Dermis blood vessel endothelial cell (primary cell): ENCODE measurements at places on chromosomes 1 and 21. TPM values are rescaled to one million over a fixed set of nuclear protein-coding genes. Genes with fewer than 3 reads are reported as not detected.

The CTNNBIP1 gene
- 57.5 and 90.9 TPM in 2 replicates for total RNA-seq

The FMOD gene
- total RNA-seq = 11.4 and 21.2 TPM in 2 replicates

The TSHB gene
- total RNA-seq = not detected in 2 replicates

The CA14 gene
- not detected in 2 replicates for total RNA-seq

The ATP6V1G3 gene
- total RNA-seq = 0.47 and 1.2 TPM in 2 replicates

The THEM5 gene
- total RNA-seq = 0.17 TPM in 1 of 2 replicates, not detected in the other

DNA sequence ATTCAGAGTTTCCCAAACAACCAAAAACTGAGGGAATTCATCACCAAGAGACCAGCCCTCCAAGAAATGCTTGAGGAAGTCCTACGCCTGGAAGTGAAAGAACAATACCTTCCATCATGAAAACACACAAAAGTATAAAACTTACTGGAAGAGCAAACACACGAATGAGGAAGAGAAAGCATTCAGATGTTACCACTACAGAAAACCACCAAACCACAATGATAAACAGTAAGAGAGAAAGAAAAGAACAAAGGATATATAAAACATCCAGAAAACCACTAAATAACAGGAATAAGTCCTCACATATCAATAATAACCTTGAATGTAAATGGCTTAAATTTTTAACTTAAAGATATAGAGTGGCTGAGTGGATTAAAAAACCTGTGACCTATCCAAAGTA is 58.5 kb upstream of the BCL10 start:
- DNase-seq = no peak

GRCh38 chr1:214453109-214453722 is 98.2 kb downstream of the PTPN14 start:
- DNase-seq = peak; percentile 70

- DNase-seq = peak; percentile 84
These were observed 219.2 kb downstream of the FOXD2 start for GRCh38 chr1:47656719-47657685.

GRCh38 chr1:17648457-17649145 is 106.5 kb upstream of the ACTL8 start:
- DNase-seq = peak; percentile 10

- DNase-seq = peak; percentile 93
These were observed 121.2 kb downstream of the EPHB2 start for GRCh38 chr1:22831729-22832413.

- no peak for DNase-seq
These were observed 41.7 kb downstream of the COL24A1 start for GRCh38 chr1:86114816-86115400.

DNA sequence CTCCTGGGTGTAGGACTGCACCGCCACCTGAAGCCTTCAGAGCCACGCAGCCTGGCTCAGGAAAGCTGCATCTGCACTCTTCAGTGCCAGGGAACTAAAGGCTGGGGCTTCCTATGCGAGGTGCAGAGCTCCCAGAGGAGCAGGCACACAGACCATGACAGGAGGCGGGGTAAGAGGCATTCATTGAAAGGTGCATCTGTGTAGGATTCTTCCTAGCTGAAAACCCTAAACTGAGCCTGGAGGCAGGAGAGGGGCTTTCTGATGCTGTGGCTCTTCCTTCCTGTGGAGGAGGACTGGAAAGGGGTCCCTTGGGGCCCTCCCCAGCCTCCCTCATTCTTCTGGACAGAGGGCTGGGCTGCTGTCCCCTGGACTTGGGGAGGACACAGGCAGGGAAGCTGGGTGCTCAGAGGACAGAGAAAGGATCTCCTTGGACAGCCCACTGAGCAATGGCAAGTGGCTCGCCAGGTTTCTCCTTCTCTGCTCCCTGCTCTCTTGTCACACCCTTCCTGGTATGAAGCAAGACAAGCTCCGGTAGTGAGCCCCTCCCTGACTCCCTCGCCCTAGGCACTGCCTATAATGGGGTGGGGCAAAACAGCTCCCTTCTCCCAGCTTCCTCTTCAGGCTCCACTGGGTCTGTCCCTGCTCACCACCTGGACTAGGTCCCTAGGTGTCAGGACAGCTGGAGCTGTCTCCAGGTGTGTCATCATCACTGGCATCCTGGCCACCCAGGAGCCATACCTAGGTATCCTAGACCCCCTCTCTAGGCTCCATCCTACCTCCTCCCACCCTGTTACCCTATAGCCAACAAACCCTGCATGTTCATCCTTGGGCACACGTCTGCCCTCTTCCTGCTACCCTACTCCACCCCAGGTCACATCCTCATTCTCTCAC is 20.0 kb downstream of the S100A6 start:
- no peak for DNase-seq

- no peak for DNase-seq
These were observed 15.6 kb downstream of the PDE9A start for GRCh38 chr21:42669041-42669440.

DNA sequence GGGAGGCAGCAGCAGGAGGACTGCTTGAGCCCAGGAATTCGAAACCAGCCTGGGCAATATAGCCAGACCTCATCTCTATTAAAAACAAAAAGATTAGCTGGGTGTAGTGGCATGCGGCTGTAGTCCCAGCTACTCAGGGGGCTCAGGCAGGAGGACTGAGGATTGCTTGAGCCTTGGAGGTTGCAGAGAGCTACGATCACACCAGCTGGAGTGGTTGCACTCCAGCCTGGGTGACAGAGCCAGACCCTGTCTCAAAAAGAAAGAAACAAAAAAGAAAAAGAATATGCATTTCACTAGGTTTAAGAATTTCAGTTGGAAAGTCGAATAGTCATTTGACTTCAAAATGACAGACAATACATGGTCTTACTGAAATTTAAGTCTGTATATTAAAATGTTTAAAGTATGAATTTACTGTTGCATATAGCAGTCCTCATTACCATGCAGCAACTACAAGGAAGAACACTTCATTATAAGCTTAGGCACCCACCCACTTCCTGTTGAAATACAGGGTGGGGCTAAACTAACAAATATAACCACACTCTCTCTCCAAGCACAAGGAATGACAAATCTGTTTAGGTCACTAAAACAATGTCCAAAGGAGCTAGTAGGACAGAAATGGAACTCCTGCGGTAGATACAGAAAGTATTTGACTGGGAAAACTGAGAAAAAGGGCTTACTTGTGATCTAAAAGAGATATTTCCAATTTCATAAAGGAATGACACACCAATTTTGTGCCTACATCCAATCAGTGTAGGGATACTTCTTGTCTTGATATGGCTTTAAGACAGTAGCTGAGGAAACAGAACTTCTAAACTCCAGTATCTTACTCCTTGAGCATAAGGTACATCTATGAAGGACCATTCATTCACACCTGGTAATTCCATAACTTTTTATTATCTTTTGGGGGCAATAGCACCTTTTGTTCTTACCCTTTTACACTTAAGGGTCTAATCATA is 44.1 kb downstream of the GPR3 start:
- DNase-seq = peak; percentile 71

DNA sequence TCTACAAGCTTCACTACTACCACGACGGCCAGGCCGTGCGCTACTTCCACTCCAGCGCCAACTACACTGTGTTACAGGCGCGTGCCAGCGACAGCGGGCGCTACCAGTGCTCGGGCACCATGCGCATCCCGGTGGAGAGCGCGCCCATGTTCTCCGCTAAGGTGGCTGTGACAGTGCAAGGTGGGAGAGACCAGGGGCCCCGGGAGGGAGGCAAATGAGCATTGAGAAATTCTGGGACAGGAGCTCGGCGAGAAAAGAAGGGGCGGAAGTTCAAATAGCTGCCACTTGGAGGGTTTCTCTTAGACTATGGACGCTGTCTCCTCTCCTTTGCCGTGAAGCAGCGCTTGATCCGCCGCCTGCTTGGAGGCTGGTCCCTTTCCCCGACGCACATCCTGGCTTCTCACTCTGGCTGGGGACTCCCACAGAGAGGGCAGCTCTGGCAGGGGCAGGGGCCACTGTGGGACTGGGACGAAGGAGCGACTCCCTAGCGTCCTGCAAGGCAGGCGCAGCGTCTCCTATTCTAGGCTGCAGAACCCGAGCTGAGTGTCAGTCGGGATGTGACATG is 4.6 kb downstream of the FCRLB start:
- peak; percentile 46 for DNase-seq

DNA sequence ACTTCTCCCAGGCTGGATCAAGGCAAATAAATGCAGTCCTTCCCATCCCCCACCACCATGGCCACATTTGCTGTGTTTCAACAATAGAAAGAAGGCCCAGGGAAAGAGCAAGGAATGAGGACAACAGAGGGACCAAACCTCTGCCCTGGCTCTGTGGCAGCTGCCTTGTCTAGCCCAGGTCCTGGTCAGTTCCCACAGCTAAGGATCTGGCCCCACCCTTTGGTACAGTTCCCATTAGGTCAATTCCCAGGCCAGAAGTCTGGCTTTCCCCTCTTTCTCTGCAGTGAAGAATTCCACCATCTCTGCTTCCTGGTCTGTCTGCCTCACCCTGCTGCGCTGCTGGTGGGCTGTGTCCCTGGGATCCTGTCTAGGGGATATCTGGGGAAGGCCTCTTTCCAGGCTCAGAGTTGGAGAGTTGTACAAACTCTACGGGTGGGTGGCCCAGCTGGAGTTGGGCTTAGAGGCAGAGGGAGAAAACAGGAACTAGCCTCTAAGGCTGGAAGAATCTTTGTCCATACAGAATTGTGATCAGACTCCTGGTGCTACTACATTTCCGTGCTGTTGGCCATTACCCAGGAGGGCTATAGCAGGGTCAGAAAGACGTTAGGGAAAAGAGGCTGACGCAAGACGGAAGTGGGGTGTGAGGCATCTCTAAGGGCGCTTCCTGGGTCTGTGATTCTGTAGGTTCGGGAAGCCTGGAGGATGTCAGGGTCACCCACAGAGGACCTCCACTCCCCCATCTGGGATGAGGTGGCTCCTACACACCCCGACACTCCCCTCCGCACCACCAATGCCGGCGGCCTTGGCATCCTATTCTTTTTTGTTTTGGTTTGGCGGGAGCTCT is 953 bp upstream of the NDUFS2 start:
- peak; percentile 79 for DNase-seq

DNA sequence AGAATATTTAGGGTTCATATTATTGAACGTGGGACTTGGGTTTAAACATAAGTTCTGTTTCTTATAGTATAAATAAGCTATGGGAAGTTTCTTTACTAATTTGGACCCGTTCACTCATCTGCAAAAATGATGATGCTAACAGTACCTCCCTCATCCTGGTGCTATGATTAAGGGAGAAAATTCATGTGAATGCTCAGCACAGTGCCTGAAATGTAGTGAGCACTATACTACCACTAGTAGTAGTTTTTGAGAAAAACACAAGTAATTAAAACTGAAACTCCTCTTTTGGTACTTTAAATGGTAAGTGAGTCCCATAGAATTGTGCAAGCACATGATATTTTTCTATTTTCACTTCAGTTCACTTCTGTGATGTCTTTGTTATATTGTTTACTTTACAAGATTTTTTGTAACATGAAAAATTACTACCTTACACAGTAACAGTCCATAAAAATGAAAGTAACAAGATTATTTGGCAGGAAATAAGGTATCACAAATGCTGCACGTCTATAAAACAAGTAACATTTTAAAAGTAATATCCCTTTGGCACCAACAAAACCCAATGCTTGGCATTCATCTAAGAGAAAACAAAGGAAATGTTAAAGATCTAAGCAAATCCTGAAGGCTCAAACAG is 11.3 kb upstream of the PTPRC start:
- no peak for DNase-seq

DNA sequence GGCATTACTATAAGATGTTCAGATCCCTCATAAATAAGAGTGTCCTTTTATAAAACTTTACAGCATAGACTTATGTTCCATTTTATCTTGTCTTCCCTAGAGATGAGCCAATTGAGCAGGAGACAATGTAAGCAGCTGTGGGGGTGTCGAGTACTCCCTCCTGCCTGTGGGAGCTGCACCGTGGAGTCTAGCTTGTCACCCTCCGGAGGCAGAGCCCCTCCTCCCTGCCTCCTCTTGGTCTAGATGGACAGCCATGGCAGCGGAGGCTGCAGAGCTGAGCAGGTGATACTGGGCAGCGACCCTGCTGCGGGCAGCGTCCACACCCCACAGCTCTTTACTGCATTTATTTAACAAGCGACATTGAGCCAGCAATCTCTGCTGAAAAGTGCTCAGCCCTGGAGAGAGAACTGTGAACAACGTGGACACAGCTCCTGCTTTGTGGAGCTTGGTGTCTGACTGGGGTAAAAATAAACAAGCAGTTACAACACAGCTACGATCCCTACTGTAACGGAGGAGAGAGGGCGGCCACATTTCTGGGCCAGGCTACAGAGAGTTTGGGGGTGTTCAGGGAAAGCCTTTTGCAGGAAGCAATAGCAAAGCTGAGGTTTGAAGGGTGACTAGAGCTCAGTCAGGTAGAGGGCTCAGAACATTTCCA is 12.8 kb upstream of the KIF21B start:
- no peak for DNase-seq

- DNase-seq = no peak
These were observed 126.8 kb upstream of the COL6A1 start for GRCh38 chr21:45854690-45855247.

DNA sequence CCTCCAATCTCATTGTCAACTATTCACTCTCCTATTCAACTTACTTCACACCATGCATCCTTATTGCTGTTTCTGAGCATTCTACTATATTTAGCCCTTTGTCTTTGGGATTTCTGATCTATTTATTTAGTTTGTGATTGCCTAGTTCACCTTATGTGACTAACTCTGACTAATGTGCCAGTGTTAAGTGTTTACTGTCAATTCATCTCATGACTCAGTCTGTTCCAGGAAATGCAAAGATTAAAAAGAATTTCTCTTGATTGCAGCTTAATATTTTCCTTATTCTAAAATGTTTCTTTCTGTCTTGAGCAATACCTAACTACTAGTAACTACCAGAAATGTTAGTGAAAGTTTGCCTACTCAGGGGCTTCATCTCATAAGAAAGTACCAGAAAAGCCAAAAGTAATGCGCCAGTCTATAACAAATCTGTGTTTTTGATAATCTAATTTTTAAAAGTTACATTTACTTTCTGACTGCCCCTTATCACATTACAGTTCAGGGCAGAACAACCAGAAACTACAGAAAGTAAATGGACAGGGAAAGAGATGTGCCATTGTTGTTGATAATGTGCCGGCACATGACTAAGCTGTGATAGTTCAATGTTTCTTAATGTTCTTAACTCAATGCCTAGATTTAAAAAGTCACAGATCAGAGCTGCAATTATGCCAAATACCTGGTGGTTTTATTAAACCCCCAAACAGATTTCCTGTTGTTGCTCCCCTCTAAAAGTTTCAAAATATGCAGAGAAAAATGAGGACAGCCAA is 556.5 kb downstream of the PTBP2 start:
- DNase-seq = peak; percentile 77

GRCh38 chr1:201602413-201603265 is 63.7 kb downstream of the NAV1 start:
- DNase-seq = peak; percentile 73
